Stimulated activated CD4-positive, alpha-beta T cell treated with anti-CD3 and anti-CD28 coated beads, Interleukin-2, amount 100 ng/mL, for 24 hours (primary cell): ENCODE measurements at places on chromosomes 3 and 15.

- no peak for DNase-seq
These were observed 8.4 kb downstream of the MITF start for GRCh38 chr3:69747511-69748258.

GRCh38 chr3:42005401-42005800 is 43.5 kb upstream of the ULK4 start:
- no peak for DNase-seq

DNA sequence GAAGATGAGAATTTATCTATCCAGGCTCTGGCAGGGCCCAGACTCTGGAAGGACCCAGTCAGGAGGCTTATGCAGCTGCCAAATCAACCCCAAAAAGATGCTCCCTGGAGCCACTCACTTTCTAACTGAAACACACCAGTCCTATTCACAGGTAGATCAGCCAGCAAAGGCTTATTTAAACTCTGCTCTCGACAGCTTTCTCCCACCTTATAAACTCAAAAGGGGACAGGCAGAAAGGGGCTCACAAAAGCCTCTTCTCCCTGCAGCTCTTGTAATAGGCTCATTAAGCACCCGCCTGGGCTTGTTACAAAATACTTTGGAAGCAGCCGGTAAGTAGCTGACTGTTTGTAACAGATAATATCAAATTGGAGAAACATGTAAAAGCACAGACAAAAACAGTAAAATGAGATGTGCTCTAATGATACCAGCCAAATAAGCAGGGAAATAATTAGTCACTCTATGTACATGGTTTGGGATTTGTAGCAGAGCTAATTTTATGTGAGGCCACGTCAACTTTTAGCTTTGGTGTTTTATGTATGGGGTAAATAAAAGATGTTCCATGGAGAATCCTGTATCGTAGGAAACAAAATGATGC is 213.8 kb downstream of the NR2F2 start:
- DNase-seq: no peak

- peak; percentile 38 for DNase-seq
These were observed at the start of gene CNTN4 for GRCh38 chr3:2098398-2099027. CNTN4 (plus strand) TSS chr3:2098866.

- DNase-seq: no peak
These were observed 1.9 kb downstream of the FNDC3B start for GRCh38 chr3:172040981-172041963.

GRCh38 chr3:71684757-71685386 is 40.3 kb downstream of the EIF4E3 start:
- no peak for DNase-seq

GRCh38 chr3:123027292-123028232 is at the start of gene SEMA5B:
SEMA5B (minus strand) TSS chr3:123027763; CDS start chr3:122961263, 66,500 bp downstream.
- peak; percentile 32 for DNase-seq

DNA sequence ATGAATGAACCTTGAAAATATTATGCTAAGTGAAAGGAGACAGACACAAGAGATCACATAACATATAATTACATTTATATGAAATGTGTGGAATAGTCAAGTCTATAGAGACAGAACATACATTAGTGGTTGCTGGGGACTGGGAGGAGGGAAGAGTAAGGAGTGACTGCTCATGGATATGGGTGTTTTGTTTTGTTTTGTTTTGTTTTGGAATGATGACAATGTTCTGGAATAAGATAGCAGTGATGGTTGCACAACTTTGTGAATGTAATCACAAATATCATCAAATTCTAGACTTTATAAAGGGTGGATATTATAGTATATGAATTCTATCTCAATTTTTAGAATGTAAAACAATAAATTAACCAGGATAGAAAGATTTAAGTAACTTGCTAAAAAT is 57.4 kb upstream of the PHLDB2 start:
- DNase-seq: no peak

DNA sequence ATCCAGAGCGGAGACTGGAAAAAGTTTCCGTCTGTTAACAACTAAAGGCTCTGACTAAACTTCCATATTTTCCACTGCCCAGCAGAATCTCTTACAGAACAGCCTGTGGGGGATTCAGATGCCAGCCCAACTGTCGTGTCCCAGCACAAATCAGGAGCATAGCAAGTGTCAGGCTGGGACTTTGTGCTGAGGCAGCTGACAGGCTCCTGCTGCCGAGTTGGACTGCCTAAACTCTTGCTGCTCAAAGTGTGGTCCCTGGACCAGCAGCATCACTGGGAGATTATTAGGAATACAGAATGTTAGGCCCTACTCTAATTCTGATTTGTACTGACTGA is 31.2 kb upstream of the CMTM7 start:
- DNase-seq: no peak

GRCh38 chr3:136644212-136644611 is 108.0 kb downstream of the STAG1 start:
- DNase-seq: no peak
